Activated CD8-positive, alpha-beta memory T cell treated with anti-CD3 and anti-CD28 coated beads for 4 hours (primary cell): ENCODE measurements at places on chromosomes 16 and 17.

DNA sequence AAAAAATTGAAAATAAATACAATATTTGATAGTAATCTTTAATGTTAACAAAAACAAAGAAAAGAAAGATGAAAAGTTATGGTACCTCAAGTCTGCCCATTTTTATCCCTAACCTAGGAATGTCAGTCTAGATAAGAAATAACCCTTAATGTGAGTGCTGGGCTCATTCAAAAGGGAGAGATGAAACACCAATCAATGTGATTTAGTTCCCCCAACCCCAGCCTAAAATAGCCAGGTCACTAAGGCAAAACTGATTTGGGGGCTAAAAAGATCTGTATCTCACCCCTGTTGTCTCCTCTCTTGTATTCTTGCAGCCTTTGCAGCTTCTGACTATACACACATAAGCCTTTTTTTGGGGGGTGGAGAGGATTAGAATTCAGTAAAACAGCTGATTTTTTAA is 3.2 kb upstream of the IGF2BP1 start:
- DNase-seq, result no peak

DNA sequence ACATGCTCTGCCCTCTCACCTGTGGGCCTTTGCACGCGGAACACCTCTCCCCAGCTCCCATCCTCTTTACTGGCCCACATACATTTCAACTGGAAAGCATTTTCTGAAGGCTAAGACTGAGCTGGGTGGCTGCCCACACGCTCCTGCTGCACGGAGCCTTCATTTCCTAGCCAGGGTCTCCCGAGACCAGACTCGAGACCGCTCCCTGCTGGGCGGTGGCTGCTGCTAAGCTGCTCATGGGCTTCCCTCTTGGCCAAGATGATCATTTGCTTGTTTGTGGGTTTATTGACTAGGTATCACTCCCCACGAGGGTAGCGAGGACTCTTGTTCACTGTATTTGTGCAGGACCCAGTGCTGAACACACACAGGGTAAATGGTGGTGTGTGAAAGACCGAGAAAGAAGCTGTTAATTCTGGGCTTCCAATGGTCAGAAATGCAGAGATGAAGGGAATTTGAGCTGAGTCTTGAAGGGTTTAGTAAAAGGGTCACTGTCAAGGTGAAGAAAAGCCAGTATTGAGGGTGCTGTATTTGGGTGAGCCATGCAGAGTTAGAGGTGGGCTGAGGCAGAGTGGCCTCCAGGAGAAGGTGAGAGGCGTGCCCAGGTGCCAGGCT is 907 bp downstream of the TRAPPC2L start:
- DNase-seq, result peak; percentile 51

DNA sequence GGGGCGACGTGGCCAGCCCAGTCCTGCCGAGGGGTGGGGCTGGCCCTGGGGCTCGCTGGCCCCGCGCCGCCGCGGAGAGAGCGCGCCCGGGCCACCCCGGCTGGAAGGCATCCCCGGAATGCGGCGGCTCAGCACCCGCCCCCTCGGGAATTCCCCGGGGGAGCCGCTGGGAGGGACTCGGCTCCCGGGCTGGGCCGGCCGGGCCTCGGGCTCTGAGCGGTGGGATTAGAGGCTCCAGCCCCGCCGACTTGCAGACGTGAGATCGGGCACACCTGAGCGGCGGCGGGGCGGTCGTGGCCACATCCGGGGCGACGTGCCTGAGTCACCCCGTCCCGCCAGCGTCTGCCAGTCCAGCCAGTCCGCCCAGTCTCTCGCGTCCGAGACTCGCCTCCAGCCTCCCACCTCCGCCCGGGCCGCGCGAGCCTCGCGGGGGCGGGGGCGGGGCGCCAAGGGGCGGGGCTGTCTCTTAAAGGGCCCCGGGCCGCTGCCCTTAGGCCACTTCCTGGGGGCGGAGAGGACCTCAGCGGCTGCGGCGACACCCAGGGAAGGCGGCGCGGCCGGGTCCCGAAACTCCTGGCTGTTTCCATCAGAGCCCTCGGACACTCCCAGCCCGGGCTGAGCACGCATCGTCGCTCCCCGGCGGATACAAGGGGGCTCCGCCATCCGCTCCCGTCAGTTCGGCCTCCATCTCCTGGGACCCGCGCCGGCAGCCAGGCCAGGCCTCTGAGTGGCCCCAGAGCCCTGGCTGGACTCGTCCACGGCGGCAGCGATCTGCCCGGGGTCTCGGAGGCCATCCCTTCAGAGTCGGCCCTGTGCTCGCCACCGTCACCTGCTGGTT is at the start of gene KCTD11:
TSS of gene KCTD11 (plus strand) at position 498 of the 838 bp plus-strand sequence.
- peak; percentile 66 for DNase-seq

- no peak for DNase-seq
These were observed 15.5 kb downstream of the HS3ST6 start for GRCh38 chr16:1902547-1903219.

- no peak for DNase-seq
These were observed 129.9 kb downstream of the SDK2 start for GRCh38 chr17:73514146-73514863.

- DNase-seq, result no peak
These were observed 10.8 kb downstream of the DNAJA2 start for GRCh38 chr16:46962629-46963028.

- no peak for DNase-seq
These were observed 4.9 kb upstream of the PABPN1L start for GRCh38 chr16:88871349-88871702.

DNA sequence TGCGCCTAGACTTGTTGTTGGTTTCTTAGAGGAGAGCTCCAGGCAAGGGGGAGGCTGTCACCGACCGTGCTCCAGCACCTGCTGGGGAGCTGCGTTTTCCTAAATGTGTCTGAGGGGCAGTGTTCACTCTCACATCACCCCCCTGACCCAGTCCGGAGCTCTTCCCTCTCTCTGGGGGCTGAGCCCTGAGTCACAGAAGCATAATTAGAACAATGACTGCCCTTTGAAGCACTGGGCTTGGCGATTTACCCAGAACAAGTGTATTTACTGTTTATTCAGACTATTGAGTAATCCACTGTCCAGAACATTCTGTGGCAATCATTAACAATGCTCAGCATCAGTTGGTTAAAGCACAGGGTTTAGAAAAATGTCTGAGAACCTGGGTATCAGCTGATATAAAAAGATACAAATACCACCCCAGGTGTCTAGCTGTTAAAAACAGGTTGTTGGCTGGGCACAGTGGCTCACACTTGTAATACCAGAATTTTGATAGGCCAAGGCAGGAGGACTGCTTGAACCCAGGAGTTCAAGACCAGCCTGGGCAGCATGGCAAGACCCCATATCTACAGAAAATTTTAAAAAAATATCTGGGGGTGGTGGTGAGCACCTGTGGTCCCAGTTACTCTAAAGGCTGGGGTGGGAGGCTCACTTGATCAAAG is 8.1 kb downstream of the CES4A start:
- no peak for DNase-seq

- DNase-seq, result no peak
These were observed 9.5 kb downstream of the FAAP100 start for GRCh38 chr17:81542431-81543338.

DNA sequence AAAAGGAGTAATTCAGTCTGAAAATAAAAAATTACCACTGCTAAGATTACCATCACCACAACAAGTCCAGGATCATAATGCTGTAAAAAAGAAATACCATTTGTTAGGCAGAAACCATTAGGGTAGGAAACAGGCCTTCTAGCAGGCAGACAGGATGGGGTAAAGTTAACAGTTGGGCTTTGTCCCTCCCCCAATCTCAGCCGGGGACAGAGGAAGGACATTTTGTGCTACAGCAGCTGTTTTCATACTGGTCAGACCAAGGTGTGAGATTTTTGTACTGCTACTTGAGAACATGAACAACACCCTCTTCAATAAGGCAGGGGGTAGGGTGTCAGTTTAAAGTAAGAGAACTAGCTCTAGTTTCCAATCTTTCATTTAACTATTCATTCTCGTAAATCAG is 49.2 kb upstream of the ITGA2B start:
- DNase-seq, result no peak

DNA sequence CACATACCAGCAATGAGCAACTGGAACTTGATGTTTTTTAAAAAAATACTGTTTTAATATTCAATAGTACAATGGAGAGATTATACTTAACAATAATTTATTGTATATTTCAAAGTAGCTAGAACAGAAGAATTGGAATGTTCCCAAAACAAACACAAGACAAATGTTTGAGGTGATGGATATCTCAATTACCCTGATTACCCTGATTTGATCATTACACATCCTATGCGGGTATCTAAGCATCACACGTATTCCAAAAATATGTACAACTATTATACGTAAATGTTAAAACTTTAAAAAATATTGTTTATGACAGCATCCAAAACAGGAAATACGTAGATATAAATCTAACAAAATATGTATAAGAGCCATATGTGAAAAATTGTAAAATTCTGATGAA is 96.8 kb downstream of the DYNLRB2 start:
- no peak for DNase-seq

DNA sequence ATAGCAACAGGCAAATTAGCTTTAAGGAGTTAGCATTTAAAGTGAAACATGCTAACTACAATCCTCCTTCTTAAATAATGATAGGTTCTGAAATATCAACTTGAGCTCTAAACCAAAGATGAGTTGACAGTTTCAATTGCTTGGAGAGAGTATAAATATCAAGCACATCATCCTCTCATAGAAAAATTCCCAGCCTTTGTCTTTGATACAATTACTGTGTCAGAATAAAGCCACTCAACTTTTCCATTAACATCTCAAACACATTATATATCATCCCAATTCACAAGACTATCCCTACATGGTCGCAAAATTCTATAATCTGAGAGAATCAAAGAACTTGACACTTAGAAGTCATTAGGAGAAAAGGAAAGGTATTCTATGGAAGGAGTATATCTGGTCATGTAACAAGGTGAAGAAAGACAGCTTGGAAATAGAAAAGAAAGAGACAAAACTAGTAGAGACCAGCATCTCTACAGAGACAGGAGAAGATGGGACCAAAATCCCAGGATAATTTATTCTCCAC is 189.8 kb downstream of the CEP112 start:
- no peak for DNase-seq

- DNase-seq, result no peak
These were observed 5.9 kb downstream of the SKA2 start for GRCh38 chr17:59149051-59149450.

DNA sequence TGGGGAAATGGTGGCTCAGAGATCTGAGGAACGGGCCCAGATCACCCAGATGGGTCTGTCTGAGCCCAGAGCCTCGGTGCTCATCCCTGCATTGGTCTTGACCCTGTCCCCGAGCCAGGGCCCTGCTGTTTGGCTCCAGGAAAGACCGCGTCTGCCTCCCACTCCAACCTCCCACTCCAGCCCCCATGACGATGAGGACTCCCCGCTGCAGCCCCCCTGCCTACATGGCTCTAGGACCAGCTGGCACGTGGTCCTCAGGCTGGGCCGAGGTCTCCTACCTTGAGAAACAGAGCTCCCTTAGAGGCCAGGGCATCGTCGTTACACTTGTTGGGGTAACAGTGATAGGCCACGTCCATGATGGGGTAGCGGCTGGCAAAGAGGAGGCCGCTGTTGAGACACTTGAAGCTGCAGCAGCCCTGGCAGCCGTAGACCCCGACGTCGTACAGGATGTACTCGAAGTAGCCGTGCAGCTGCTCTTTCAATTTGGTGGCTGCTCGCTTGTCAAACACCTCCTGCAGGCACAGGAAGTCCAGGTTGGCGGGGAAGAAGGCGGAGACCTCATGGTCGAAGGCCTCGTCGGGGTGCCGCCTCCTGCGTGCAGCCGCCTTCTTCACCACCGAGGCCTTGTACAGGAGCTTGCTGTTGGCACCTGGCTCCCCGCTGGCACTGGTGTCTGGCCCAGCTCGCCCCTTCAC is 59.9 kb downstream of the PRMT7 start:
- no peak for DNase-seq
